CD4-positive, alpha-beta T cell treated with Interleukin-17A for 4 hours (primary cell): ENCODE measurements at places on chromosomes 7 and 10.

DNA sequence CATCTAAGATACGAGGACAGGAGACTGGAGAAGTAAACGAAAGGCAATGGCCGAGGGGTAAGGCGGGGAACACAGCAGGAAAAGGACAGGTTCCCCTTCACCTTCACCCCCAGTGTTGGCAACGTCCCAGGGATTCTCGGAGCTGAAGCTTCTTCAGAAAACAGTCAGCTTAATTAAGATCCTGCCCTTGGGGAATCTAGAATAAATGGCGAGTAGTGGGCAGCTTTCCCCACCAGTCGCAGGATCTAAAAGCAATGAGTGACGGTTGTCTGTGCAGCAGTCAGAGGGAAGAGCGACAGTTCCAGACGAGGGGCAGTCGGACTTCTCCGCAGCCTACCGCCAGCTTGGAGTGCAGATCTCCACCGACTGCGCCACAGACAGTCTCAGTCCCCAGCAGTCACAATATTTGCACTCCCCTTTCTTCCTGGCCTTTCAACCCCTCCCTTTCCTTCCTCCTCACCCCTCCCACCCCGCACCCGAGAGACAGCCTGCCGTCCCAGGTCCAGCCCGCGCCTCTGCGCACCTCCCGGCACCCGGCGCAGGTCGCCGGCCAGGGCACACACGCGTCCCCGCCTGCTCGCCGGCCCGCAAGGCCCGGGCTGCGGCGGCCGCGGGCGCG lies 10.9 kb upstream of the SP8 start:
- no peak for DNase-seq

DNA sequence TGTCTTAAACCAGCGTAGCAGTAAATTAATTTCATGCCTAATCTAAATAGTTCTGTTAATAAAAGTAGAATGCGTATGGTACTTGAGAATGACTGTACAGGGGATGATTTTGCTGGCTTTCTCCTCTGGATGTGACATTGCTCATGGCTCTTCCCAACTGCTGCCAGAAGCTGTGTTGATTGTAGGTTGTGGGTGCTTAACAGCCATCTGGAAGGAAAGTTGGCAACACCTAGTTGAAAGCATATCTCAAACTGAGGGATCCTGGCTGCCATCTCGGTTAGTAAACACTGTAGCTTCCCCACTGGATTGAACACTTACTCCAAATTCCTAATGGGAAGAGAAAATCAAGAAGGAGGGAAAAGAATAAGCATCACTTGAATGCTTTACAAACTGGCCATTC lies 130.9 kb downstream of the NXPH1 start:
- DNase-seq: no peak

DNA sequence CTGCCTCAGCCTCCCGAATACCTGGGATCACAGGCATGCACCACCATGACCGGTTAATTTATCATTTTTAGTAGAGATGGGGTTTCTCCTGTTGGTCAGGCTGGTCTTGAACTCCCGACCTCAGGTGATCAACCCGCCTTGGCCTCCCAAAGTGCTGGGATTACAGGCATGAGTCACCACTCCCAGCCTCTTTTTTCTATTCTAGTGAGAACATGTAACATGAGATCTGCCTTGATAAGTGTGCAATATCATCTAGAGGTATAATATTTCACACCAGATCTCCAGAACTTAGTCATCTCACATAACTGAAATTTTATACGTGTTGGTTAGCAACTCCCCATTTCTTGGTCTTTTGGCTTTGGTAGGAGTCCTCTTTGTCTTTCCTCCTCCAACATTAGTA lies 656.9 kb downstream of the CNTNAP2 start:
- DNase-seq: no peak

- DNase-seq: no peak
Measured at GRCh38 chr7:51545131-51545530, 228.5 kb upstream of the COBL start.

- no peak for DNase-seq
Measured at GRCh38 chr10:43573250-43574000, 991 bp downstream of the ZNF239 start.

DNA sequence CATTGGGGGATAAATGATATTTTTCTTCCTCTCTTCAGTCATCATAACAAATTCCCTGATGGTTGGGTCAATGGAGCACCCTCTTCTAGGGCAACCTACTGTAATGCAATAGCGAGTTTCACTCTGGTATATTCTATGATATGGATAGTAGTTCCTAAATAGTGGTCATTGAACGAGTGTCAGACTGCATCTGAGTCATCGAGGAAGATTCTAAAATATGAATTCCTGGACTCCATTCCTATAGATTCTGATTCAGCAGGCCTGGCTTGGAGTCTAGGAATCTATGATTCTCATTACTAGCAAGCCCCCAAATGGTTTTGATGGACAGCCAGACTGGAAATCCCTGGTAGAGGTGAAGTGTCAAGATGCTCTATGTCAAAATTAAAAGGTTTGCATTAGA lies 254.5 kb downstream of the BUB3 start:
- no peak for DNase-seq

DNA sequence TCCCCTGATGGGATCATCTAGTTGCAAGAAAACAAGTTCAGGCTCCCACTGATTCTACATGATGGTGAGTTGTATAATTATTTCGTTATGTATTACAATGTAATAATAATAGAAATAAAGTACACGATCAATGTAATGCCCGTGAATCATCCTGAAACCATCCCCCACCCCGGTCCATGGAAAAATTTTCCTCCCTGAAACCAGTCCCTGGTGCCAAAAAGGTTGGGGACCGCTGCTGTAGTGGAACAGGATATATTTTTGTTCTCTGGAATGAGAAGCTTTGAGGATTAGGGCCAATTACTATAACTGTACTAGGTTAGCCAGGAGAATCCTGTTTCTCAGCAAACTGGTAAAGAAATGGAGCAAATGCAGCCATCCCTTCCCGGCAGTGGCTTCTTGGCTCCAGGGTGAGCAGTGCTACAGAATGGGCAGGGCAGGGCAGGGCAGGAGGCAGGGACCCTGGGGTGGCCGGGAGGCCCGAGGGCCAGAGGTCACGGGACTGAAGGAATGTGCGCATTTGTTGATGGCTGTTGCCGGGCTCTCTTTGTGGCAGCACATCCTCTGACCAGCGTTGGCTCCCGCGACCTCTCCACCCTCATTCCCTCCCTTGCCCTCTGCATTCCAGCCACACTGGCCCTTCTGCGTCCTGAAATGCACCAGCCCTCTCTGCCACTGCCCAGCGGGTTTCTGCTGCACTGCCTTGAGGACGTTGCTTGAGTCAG lies 162.3 kb upstream of the NPS start:
- no peak for DNase-seq

DNA sequence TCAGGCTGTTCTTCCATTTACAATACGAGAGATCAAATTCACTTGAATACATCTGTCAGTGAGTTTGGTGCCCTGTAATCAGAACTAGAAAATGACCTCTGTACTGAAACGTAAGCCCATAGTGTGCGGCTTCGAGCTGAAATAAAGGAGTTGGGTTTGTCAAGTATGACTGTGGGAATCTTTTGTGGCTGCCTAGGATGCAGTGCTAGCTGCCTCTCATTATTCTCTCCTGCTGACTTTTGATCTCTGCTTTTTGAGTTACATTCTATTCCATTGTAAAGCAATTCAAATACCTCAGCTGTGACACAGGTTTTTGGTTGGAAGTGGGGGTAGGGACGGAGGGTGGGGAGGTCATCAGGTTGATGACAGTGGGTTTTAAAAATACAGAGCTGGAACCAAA lies 40.4 kb downstream of the ICA1 start:
- DNase-seq: no peak

DNA sequence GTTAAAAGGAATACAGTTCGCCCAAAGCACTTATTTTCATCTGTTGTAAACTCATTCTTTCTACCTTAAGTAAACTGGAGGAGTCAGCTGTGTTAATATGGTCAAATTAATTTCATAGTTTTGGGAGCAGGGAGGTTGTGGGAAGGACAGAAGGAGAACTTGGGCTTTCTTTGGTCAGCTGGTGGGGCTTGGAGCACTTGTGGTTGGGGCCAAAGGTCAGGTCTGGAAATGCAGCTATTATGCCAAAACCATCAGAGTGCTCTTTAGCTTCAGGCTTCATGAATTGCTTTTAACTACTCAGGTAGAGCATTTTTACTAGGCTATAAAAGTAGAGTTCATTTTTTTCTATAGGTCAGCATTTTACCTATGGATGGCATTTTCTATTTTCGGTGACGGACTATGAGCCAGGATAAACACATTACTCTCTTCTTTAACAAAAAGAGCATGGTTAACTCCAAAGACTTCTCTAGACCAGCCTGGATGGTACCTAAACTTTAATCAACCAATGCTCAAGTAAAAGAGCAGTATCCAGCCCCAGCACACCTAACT lies 30.0 kb downstream of the STEAP4 start:
- DNase-seq: no peak

- DNase-seq: peak; percentile 32
Measured at GRCh38 chr7:102432442-102433218, 745 bp upstream of the ORAI2 start.

GRCh38 chr10:133110133-133110532 lies 22.4 kb downstream of the ADGRA1 start:
- no peak for DNase-seq

GRCh38 chr7:153245809-153246208 lies 486.3 kb downstream of the ACTR3B start:
- DNase-seq: no peak

DNA sequence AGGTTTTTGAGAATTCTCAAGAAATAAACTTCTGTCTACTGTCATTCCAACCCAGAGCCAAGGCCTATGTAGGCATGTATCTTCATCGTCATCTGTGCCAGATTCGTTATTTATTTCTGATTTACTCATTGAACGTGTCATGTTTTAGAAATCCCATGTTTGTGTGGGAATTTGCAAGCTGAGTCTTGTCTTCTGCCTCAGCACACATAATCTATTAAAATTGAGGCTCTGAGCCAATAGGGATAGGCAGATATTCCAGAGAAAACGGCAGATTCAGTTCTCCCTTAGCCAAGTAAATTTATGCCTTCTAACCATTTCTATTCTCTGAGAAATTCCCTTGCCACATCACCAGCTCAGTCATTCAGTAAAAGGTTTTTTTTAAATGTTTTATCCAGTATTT lies 444.6 kb downstream of the REEP3 start:
- DNase-seq: no peak

- no peak for DNase-seq
Measured at GRCh38 chr10:69818676-69819239, 17.1 kb downstream of the COL13A1 start.

GRCh38 chr10:19929506-19930140 lies 113.4 kb downstream of the PLXDC2 start:
- DNase-seq: no peak

DNA sequence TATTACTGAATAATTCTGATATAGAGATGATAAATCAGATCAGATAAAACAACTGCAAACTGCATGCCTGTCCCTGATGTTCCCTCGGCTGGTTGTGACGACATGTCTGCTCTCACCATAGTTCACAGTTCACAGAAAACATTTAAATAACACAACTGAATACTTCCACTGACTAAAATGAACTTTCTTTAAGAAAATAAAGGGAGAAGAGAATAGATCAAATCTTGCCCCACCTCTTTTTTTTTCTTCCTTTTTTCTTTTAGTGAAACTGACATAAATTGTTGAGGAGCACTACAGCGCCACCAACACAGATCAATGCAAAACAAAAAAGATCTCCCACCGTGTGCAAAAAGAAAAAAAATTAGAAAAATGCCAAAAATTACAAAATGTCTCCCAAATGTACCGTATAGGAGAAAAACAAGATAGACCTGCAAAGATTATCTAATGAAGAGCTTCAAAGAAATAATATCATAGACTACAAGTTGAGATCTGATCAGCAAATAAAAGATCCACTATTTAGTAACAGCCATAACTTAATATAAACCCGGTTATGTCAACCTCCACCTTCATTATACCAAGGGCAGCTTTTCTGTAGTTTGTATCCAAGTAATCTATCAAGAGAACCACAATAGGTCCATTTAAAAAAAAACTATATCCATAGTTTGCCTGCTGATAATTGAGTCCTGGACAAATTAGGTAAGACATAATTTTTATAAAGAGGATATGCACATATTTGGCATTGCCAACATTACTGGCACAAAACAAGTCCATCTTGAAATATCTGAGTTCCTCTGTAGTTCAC lies 30.7 kb upstream of the EPC1 start:
- DNase-seq: peak; percentile 47
